NCI-H82 (cell line): ENCODE measurements at places on chromosomes 7 and 10.

DNA sequence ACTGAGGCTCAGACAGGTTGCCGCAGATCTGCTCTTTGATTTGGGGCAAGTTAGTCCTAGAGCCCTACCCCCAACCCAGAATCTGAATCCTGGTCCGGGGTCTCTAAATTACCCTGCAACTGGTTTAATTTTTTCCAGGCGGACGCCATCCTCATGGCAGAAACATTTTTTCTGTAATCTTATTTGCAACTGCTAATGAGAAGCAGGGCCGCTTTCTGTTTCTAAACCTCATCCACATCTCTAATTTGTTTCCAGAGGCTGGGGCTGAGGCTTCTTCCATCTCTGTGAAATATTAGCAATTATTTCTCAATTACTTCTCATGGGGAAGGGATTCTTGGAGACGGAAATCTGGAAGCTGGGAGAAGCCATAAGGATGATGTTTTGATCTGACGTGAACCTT, 261.6 kb downstream of the RPS24 start:
- DNase-seq: no peak

GRCh38 chr10:60955316-60955715, 11.3 kb upstream of the RHOBTB1 start:
- no peak for DNase-seq

DNA sequence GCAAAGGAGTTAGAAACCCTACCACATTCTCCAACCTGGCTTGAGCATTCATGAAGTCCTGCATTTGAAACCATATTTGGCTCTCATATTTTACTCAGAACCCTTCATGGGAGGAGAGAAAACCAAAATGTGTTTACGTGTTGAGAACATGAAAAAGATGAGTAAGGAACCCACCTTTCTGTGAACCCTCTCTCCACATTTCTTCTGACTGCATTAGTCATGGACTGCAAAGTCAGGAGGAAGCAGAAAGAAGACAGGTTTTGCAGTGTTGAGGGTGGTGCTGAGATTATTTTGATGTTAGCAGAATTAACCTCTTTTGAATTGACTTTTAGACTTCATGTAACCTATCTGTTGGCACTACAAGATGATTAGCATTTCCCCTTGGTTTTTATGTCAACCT, 4.9 kb downstream of the IFIT1B start:
- DNase-seq: no peak

DNA sequence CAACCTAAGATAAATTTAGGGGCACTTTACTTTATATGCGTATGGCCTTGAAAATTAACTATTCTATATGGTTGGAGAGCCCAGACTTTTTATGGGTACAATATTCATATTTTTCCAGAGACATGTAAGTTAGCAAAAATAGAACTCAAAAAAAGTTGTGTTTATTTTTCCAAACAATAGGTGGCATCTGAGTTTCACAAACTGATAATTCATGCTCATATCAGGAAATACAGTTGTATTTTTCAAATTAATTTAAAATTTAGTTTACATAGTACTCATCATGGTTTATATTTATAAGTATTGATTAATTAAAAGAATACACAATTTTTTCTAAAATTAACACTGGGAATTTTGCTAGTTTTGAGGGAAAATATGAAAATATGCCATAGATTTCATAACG, 34.6 kb downstream of the ANKRD7 start:
- no peak for DNase-seq

GRCh38 chr10:97150013-97150595, 35.7 kb downstream of the SLIT1 start:
- DNase-seq: no peak

- no peak for DNase-seq
Measured at GRCh38 chr10:89151857-89152256, 55.3 kb downstream of the CH25H start.

DNA sequence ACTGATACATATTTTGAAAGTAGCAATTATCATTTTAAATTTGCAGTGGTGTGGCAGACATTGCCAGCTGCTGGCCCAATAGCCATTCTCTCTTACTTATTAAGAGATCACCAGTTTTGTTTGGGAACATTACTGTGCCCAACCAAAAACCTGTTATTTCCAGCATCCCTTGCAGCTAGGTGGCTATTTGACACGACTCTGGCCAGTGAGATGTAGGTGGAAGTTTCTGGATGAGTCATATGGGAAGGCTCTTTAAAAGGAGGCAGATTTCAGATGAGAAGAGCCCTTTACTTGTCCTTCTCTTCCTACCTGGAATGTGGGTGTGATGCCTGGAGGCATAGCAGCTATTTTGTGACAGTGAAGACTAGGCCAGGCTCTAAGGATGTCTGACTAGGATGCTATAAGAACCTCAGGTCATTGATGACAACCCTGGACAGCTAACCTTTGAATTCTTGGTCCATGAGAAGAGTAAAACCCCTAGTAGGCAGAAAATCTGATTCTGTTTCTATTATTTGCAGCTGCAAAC, 77.9 kb downstream of the CARD11 start:
- DNase-seq: no peak

DNA sequence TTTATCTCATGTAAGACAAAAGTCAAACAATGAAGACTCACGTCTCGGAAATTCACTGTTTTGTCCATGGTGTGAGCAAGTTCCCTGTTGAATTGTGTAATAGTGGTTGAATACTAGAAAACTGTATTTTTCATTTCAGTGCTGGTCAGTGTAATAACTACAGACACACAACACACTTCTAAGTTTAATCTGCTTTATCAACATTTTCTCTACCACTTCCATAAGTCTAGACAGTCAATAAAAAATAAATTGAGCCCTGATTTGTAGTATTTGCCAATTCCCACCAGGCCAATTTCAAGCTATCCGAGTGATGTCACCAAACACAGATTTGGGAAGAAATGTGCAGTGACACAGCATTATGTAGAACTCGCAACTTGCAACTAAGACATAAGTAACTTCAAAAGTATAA, 81.9 kb downstream of the GPR141 start:
- no peak for DNase-seq

DNA sequence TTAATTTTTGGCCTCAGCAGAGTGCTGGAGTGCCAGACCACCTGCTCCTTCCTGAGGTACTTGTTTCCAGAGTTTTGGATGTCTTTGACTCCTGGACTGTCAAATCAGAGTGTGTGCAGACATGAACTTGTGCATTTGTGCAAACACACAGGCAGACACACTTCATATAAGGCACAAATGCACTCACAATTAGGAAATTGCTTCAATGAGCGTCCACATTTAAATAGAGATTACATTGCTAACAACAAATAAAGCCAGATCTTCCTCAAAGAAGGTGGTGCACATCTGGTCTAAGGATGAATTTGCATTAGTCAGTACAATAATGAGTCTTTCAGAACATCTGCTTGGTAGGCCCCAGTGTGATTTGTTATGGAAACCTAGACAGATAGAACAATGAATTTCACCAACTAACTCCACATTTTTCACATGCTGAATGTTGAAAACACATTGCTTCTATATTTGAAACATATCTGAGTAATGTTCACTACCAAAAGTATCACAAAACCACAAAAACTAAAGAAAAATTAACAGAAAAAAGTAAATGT, 266.7 kb upstream of the INHBA start:
- no peak for DNase-seq

- no peak for DNase-seq
Measured at GRCh38 chr7:107918948-107919347, 28.0 kb downstream of the DLD start.

- no peak for DNase-seq
Measured at GRCh38 chr7:102469972-102470825, 5.4 kb downstream of the LRWD1 start.

GRCh38 chr7:46996972-46997371, 584.9 kb downstream of the TNS3 start:
- no peak for DNase-seq

GRCh38 chr7:35728412-35729060, 33.6 kb upstream of the HERPUD2 start:
- no peak for DNase-seq

GRCh38 chr7:138804618-138805017, 6.6 kb upstream of the ATP6V0A4 start:
- DNase-seq: no peak

GRCh38 chr10:79250259-79250658, 97.0 kb upstream of the PPIF start:
- DNase-seq: no peak

DNA sequence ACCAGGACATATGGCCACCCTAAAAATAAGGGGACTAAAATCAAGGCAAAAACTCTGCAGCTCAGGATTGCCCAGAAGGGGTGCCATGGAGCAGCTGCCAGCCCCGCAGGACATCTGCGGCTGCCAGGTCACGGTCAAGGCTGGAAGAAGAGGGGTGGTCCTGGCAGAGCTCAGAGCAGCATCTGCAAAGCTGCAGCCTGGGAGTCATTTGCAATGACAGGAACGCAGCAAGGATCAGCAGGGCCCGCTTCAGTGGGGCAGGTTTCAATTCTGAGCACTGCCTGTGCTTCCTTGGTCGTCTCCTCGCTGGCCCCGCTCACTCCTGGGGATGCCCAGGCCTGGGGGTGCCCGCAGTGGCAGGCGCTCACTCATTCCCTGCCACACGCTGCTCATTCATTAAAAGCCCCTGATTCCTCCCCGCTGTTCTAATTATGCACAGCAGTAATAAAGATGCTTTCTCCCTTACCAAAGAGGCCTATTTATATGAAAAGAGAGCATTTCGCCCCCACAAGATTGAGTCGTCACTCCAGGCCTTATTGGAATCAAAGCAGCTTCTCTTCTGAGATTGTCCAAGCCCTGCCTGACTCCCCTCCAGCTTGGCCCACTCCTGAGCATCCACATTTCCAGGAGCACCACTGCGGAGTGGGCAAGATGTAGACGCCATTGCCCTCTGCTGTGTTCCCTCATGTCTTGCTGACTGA, 4.6 kb downstream of the HSPA12A start:
- peak; percentile 9 for DNase-seq

GRCh38 chr7:49014870-49015269, 90.5 kb downstream of the CDC14C start:
- DNase-seq: no peak

DNA sequence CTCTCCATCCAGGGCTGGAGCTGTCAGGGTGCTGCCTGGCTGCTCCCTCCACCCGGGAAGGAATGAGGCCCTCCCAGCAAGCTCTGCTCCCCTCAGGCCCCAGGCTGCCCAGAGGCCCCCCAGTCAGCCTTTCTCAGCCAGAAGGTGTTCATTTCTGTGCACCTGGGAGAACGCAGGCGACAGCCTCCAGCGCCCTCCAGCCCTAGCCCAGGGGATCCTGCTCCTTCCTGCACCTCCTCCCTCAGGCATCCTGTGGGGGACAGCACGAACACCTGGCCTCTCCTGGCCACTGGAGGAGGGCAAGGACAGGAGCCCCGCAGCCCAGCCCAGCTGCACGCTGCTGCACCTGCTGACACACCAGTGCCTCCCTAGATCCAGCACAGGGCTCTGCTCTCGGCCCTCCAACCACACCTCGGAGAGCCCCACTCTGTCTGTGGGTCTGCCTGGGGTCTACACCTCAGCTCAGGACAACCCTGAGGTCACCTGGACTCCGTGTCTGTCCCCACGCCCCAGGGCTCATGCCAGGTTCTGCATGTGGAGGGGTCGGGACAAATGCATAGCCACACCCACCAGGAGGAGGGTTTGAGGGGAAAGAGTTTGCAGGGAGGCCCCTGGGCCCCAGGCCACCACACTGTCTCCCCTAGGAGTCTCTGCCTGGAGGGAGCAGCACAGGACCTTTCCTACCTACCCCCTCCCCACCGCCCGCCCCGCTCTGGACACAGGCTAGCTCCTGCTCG, 7.4 kb upstream of the PWWP2B start:
- no peak for DNase-seq

- DNase-seq: no peak
Measured at GRCh38 chr7:41742401-41743020, 39.6 kb upstream of the INHBA start.

DNA sequence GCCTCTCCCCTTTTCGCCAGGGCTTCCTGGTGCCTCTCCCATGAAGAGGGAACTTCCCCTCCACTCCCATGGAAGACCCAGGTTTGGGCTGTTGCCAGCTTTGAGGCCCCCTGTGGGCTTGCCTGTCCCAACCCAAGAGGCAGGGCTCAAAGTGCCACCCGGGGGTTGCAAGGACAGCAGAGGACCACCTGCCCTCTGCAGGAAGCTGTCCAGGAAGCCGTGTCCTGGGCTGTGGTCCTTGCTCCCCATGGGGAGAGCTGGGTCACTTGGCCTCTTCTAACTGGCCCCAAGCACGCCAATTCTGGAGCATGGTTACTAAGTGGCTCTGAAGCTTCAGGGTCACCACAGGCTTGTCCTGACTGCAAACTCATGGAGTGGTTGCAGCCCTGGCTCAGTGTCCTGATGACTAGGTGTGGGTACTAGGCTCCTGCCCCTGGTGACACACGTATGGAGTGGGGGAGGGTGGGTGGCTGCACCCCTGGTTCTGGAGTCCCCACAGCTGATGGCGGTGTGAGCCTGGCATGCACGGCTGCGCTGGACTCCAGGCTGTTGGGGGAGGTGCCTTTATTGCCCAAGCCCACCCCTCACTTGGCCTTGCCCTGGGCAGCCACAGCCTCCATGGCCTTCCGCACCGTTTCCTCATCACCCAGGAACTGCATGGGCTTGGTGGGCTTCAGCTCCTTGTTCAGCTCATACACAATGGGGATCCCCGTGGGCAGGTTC, 3.0 kb downstream of the PGAM2 start:
- DNase-seq: no peak

- DNase-seq: no peak
Measured at GRCh38 chr10:91977491-91977890, 53.9 kb downstream of the BTAF1 start.

- peak; percentile 88 for DNase-seq
Measured at GRCh38 chr10:119542357-119542987, at the start of gene RGS10. Gene RGS10, minus strand, starts transcription at chr10:119542719. Its CDS starts 81 bp downstream, at chr10:119542638.

GRCh38 chr7:37741776-37742175, 58.2 kb downstream of the GPR141 start:
- DNase-seq: no peak

- DNase-seq: peak; percentile 20
Measured at GRCh38 chr7:127798769-127799372, 146.9 kb downstream of the SND1 start.

DNA sequence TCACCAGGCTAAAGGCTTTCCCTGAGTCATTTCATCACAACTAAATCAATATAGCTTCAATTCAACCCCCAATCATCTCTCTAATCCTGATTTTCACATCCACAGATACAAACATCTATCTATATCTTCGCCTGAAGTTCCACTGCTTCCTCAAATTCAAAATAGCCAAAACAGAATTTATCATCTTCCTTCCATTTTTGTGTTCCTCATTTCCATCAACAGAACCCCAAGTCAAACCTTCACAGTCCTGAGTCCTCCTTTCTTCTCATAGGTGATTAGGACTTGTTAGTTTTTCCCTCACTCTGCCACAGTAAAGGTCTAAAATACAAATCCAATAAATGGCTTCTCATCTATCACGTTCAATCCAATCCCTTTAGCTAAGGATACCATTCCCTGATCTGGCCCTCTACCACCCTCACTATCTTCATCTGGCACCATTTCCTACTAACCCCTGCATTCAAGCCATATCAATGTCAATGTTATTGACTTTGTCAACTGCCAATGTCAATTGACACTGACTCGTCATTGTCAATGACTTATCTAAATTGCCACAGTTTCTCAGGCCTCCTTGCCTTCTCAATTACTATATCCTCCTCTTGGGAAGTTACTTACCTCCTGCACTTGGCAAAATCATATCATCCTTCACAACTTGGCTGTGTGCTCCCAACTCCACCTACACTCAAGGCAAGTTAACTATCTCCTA, 2.6 kb downstream of the HYCC1 start:
- peak; percentile 84 for DNase-seq
